ENCODE measurements at places on chromosomes 3 and 15. TPM values are rescaled to one million over a fixed set of nuclear protein-coding genes. Genes with fewer than 3 reads are reported as not detected.

The AGTR1 gene
- total RNA-seq: not detected

The SMAD6 gene
- 0.83 TPM for total RNA-seq

The CNTN3 gene
- 2.2 TPM for total RNA-seq

The RTP3 gene
- not detected for total RNA-seq

The IGF1R gene
- total RNA-seq: 145 TPM

The AADACL2 gene
- total RNA-seq: not detected

The ZNF385D gene
- 42.9 TPM for total RNA-seq

The KIF9 gene
- total RNA-seq: 2.4 TPM

The P2RY13 gene
- total RNA-seq: not detected

Measured in glutamatergic neuron (in vitro differentiated cells).